ENCODE measurements at places on chromosomes 3 and 15. TPM values are rescaled to one million over a fixed set of nuclear protein-coding genes. Genes with fewer than 3 reads are reported as not detected.

DNA sequence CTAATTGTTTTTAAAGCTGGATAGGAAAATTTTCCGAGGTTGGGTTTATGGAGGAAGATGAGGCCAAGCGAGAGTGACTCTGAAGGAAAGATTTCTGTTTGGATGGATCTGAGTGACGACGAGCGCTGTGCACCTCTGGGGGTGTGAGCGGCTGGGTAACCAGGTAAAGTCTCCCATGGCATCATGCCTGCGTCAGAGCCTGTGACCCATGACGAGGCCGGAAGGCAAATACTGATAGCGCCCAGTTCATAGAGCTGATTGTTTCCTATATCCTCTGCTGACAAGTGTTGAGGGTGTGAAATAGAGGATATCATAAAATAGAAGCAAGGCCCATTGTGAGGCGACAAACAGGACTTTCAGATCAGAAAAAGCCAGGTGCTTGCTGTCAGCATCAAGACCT is 33.7 kb upstream of the MAGEF1 start:
- no peak overlapping the region for H3K27ac ChIP-seq
- peaks cover 6% of the 10 kb centered on the region for H3K27me3 ChIP-seq
- H3K4me1 ChIP-seq = no peaks in the 10 kb centered on the region
- ATAC-seq = no peak

- H3K4me3 ChIP-seq = no peak overlapping the region
- H3K27ac ChIP-seq = no peak overlapping the region
- H3K36me3 ChIP-seq = no peaks in the 10 kb centered on the region
- no peaks in the 10 kb centered on the region for H3K4me1 ChIP-seq
- H3K27me3 ChIP-seq = peaks cover 7% of the 10 kb centered on the region
Measured at GRCh38 chr3:137121704-137122314, 164.0 kb downstream of the IL20RB start.

- H3K27me3 ChIP-seq = no peaks in the 10 kb centered on the region
- ATAC-seq = no peak
- no peaks in the 10 kb centered on the region for H3K4me1 ChIP-seq
Measured at GRCh38 chr3:176328198-176328597, 869.1 kb downstream of the TBL1XR1 start.

- H3K27me3 ChIP-seq = no peaks in the 10 kb centered on the region
- no peak overlapping the region for H3K4me3 ChIP-seq
- ATAC-seq = no peak
- H3K4me1 ChIP-seq = no peaks in the 10 kb centered on the region
Measured at GRCh38 chr3:184642631-184643285, 69.1 kb downstream of the MAGEF1 start.

Gene GOLGA8O
- total RNA-seq = 0.54 TPM

Gene FSIP1
- 3.2 TPM for total RNA-seq

DNA sequence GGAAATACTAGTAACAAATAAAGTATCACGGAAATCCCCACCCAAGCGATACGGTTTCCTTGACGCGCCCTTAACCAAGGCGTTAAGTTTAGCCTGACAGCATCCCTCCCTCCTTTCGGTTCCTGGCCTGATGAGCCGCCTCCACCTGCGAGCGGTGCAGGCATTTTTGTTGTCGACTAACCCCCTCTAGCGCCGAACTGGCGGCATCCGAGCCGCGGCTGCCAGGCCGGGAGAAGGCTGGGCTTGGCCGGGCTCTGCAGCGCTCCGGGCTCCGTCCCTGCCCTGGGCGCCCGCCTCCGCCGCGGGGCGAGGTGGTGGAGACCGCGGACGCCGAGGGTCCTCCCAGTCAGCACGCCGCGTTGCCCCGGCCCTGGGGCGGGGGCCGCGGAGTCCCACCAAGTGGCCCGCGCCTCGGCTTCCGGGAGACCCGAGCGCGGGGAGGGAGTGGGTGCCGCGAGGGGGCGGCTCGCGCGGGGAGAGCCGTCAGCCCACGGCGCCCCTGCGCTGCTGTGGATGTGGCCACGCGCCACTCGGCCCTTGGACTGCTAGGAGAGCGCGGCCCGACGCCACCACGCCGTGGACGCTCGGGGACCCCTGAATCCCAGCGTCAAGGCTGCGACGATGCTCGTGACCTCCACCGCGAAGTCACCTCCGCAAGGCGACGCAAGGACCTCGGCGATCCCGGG is 1.1 kb upstream of the EPHA6 start:
- peaks cover 9% of the 10 kb centered on the region for H3K27me3 ChIP-seq
- peak overlapping the region; percentile 30 for H3K4me3 ChIP-seq
- peaks cover 33% of the 10 kb centered on the region for H3K4me1 ChIP-seq

DNA sequence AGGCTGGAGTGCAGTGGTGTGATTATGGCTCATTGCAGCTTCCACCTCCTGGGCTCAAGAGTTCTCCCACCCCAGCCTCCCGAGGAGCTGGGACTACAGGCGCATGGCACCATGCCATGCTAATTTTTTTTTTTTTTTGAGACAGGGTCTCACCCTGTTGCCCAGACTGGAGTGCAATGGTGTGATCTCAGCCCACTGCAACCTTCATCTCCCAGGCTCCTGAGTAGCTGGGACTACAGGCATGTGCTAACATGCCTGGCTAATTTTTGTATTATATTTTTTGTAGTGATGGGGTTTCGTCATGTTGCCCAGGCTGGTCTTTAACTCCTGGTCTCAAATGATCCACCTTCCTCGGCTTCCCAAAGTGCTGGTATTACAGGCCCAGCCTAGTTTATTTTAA is 4.0 kb downstream of the TEX9 start:
- no peaks in the 10 kb centered on the region for H3K4me1 ChIP-seq
- H3K27ac ChIP-seq = no peak overlapping the region
- no peak for ATAC-seq
- H3K27me3 ChIP-seq = no peaks in the 10 kb centered on the region
- no peaks in the 10 kb centered on the region for H3K36me3 ChIP-seq
- H3K4me3 ChIP-seq = no peak overlapping the region

DNA sequence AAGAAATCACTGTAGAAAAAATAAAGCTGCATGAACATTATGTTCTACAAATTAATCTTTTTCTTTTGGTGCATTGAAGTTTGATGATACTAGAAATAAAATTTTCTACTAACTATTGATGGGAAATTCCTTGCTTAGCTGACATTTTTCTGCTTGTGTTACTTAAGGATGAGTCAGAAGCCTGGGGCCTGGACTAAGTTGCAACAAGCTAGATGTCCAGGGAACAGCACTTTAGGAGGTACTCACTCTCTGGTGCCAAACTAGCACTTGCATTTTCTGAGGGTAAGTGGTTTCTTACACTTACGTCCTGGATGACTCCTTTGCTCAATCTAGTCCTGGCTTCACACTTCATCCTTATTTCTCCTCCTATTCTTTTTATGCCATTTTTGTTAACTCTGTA is 945.1 kb downstream of the IGSF11 start:
- ATAC-seq = no peak
- no peaks in the 10 kb centered on the region for H3K36me3 ChIP-seq
- no peak overlapping the region for H3K27ac ChIP-seq

Gene UCN2
- total RNA-seq = 0.19 TPM

GRCh38 chr3:128364808-128365360 is 101.8 kb downstream of the DNAJB8 start:
- no peak for ATAC-seq
- H3K4me3 ChIP-seq = no peak overlapping the region
- H3K4me1 ChIP-seq = peaks cover 4% of the 10 kb centered on the region
- no peak overlapping the region for H3K27ac ChIP-seq
- H3K36me3 ChIP-seq = no peaks in the 10 kb centered on the region
- H3K27me3 ChIP-seq = no peaks in the 10 kb centered on the region

GRCh38 chr3:40930131-40930538 is 269.2 kb upstream of the CTNNB1 start:
- no peak overlapping the region for H3K27ac ChIP-seq
- no peaks in the 10 kb centered on the region for H3K36me3 ChIP-seq
- no peaks in the 10 kb centered on the region for H3K27me3 ChIP-seq
- ATAC-seq = no peak
- no peaks in the 10 kb centered on the region for H3K4me1 ChIP-seq

Gene ARID3B
- 2.9 TPM for total RNA-seq

DNA sequence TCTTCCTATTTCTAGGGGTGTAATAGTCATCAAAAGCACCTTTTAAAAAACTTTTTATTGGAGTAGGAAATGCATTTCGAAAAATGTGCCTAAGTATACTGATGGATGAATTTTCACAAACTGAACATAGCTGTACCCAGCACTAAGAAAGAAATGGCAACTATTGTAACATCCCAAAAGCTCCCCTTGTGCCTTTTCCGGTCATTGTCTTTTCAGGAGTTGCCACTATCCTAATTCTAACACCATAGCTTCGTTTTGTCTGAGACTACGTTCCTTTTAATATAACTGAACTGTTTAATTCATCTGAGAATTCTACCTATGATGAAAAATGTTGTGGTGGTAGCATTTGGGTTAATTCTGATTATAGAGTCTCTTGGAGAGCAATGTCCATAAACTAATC is 1.9 kb downstream of the TIMMDC1 start:
- ATAC-seq = no peak
- peaks cover 4% of the 10 kb centered on the region for H3K4me1 ChIP-seq
- H3K36me3 ChIP-seq = peaks cover 4% of the 10 kb centered on the region
- no peak overlapping the region for H3K27ac ChIP-seq

DNA sequence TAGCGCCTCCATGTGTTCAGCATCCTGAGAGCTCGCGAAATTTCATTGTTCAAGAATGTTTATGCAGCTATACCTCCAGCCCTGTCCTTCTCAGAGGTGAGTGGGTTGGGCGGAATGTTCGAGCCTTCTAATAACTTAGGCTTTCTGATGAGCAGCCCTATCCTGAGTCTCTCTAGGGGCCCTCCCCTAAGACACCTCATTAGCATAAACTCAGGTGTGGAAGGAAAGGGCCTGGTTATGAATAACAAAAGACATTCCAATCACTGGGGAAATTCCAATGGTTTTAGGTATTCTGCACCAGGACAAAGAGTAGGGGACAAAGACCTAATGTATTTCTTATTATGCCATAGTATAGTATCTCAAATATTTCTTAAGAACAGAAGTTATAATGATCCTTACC is 138.1 kb upstream of the PDZRN3 start:
- H3K27ac ChIP-seq = no peak overlapping the region
- H3K4me1 ChIP-seq = no peaks in the 10 kb centered on the region
- H3K4me3 ChIP-seq = no peak overlapping the region
- H3K36me3 ChIP-seq = no peaks in the 10 kb centered on the region
- ATAC-seq = no peak

GRCh38 chr15:55588070-55588814 is at the start of gene PYGO1:
TSS of gene PYGO1 (minus strand) at chr15:55588345. CDS start at chr15:55587883, 462 bp downstream.
- peak; percentile 86 for ATAC-seq
- peak within 1 kb of the TSS; percentile 89 for H3K27ac ChIP-seq
- peak within 1 kb of the TSS; percentile 92 for H3K4me3 ChIP-seq
- no peaks in the 10 kb centered on the region for H3K27me3 ChIP-seq

GRCh38 chr15:46260937-46261336 is 626.1 kb downstream of the SQOR start:
- H3K36me3 ChIP-seq = no peaks in the 10 kb centered on the region
- H3K27ac ChIP-seq = no peak overlapping the region
- no peak overlapping the region for H3K4me3 ChIP-seq
- H3K27me3 ChIP-seq = no peaks in the 10 kb centered on the region

Gene PLA2G4D
- not detected for total RNA-seq

GRCh38 chr3:107368654-107369398 is 8.4 kb upstream of the CCDC54 start:
- ATAC-seq = no peak
- no peak overlapping the region for H3K4me3 ChIP-seq
- H3K36me3 ChIP-seq = no peaks in the 10 kb centered on the region
- no peak overlapping the region for H3K27ac ChIP-seq
- no peaks in the 10 kb centered on the region for H3K27me3 ChIP-seq

Measured in gastroesophageal sphincter (tissue), 4 donors.